ENCODE measurements at places on chromosomes 4 and X.

DNA sequence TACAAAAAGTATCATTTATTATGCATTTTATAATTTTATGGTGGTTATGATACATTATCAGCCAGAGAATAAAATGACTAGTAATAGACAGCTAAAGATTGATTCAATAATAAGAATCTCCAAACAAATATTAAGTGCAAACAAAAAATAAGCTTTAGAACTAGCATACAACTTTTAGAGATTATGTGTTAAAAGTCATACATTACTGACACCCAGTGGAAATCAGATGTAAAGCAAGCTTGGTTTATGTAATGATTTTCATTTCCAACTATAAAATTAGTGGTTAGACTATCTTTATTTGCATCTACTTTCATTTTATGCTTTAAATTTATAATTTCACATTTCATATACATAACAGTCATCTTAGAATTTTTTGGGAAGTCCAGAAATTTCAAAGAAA is 57.7 kb downstream of the IL13RA2 start:
- DNase-seq: no peak

DNA sequence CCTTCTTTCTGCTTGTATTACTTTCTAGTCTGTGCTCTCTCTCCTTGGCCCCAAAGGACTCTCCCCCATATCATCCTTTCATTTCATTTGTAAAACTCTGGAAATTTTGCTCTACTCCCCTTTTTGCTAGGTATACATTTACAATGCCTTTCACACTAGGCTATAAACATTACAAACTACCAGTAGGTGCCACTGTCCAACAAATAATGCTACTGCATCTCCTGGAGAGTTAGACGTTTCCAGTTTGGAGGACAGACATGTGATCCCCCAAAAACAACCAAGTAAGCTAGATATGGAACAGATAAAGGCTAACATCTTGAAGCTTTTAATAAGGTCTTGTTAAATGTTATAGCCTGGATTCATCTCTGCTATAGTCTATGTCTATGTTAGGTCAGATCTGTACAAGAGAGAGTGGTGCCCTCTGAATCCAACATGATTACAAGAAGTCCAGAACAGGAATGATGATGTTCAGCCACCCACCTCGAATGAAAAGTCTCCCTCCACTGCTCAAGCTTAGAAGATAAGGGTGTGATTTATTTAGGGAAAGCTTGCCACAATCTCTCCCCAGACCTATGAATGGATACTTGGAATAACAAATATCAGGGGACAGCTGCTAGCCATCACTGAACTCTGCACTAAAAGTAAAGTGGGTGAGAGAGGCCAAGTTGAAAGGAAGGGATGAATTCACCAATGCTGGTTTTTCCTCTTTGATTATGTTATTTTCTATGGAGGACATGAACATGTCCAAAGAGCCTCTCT is 14.3 kb downstream of the CBR4 start:
- DNase-seq: no peak

DNA sequence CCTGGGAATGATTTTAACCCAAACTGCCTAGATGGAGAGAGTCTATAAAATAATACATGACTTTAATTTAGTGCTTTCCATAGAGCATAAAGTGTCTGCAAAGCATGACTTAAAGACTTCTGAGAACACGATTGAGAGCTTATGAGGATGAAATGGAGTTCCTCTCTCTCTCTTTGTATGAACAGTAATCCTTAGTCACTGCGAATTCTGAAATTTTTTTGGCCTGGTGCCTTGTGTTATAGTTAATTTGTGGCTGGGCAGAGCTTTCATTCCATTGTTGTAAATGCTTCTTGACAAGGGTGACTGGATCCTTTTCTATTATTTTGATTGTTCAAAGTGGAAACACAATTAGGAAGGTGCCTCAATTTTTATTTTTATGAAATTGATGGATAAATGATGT is 179.5 kb downstream of the CEP135 start:
- DNase-seq: no peak

- DNase-seq: no peak
These were observed 172.7 kb upstream of the MED14 start for GRCh38 chrX:40908026-40908425.

GRCh38 chrX:24423960-24424359 is 41.1 kb upstream of the PDK3 start:
- DNase-seq: no peak

Data from BJ (cell line).